CD4-positive, alpha-beta T cell treated with Interleukin-10 for 1 hour (primary cell): ENCODE measurements at places on chromosomes 7 and 10.
A peak's percentile ranks its signal among the peaks of the same experiment; 100 is the strongest.

DNA sequence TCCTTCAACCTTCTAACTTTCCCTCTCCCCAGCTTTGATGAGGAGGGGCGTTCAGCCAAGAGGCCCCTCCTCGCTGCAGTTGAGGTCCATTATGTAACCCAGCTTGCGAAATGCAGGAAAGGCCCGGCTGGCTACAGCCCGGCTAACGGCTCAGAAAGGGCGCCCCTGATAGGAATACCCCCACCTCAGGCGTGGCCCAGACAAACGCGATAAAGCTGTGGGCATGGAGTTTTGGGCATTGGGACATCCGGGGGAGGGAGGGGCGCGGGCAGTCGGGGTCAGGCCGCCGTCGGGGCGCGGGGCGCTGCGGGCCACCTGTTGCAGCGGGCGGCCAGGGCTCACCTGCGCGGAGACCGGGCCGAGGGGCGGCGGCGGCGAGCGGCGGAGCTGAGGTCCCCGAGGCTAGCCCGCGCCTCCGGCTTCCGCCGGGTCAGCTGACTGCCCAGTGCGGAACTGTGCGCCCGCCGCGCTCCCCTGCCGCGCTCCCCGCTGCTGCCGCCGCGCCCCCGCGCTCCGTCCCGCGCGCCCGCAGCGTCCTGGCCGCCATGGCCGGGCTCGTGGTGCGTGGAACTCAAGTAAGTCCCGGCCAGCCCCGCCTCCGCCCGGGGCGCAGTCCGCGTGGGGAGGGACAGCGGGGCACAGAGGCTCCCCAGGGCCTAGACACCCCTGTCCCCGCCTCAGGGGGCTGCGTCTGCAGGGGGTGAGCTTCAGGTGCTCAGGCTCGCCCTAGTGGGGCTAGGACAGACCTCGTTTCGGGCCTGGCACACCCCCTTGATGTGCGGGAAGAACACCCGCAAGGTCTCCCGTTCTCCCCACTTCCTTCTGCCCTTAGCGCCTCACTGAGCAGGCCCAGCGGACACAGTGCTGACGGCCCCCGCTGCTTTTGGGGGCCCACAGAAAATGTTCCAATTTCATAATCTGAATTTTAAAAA is at the start of gene LRMDA:
LRMDA (plus strand) TSS at position 445 of the 932 bp plus-strand sequence.
- DNase-seq = no peak

DNA sequence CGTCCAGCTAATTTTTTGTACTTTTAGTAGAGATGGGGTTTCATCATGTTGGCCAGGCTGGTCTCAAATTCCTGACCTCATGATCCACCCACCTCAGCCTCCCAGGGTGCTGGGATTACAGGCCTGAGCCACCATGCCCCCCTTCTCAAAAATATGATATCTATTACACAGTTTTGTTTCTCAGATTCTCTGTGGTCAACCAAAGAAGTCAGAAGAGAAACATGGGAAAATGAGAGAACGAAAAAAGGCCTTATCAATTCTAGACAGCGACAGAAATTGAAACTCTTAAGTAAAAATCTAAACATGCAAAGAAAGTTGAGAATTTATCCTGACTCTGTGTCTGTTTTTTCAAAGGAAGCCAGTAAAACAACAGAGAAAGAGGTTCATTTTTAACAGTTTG is 283.8 kb upstream of the PLXDC2 start:
- DNase-seq = no peak

DNA sequence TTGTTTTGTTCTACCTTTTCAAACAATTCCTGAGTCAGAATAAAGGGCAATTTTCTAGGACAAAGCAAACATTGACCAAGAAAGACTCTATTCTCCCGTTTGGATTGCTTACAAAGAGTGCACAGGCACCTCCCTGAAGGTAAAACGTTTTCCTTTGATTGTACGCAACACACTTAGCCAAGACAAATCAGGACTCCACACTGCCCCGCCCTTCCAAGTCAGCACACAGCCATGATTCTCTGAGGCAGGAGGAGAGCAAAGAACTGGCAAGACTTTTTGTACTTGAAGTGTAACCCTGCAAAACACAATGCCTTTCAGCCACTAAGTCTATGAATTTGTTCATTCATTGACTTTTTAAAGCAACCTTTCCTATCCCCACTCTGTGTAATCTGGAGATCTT is 85.0 kb upstream of the FAM180A start:
- DNase-seq = no peak

- DNase-seq = no peak
Measured at GRCh38 chr7:147496209-147496608, 1094.4 kb upstream of the C7orf33 start.

- DNase-seq = no peak
Measured at GRCh38 chr10:58919927-58920654, 256.4 kb upstream of the PHYHIPL start.

- no peak for DNase-seq
Measured at GRCh38 chr7:53602817-53603418, 567.5 kb downstream of the POM121L12 start.

GRCh38 chr7:155228894-155229293 is 68.8 kb upstream of the INSIG1 start:
- DNase-seq = no peak

DNA sequence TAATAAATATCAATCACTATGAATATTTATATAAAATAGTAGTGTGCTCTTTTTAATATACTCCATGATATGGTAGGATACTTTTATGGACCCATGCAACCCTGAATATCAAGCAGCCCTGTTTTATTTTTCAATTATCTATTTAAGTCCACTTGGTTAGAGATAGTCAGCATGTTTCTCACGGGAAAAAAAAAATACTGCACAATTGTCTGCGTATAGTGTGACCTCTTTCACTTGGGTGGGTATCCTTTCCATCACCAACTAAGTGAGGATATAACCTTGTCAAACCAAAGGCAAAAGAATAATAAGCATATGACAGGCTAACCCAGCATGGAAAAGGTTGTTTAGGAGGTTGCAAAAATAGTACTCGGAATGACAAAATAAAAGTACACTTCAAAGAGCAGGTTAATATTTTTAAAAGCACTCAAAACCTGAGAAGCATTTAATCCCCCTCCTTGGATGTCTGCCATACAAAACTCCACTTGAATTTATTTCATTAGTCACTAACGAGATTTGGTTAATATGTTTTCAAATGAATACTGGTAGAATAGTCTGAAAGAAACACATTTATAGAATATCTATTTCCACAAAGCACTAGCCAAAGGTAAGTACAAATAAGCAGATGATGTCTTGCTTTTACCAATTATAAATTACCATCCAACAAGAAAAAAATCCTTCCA is 76.5 kb downstream of the IMMP2L start:
- no peak for DNase-seq

GRCh38 chr7:91846436-91846835 is 34.1 kb downstream of the MTERF1 start:
- no peak for DNase-seq

GRCh38 chr10:44033008-44033407 is 351.9 kb downstream of the CXCL12 start:
- no peak for DNase-seq

DNA sequence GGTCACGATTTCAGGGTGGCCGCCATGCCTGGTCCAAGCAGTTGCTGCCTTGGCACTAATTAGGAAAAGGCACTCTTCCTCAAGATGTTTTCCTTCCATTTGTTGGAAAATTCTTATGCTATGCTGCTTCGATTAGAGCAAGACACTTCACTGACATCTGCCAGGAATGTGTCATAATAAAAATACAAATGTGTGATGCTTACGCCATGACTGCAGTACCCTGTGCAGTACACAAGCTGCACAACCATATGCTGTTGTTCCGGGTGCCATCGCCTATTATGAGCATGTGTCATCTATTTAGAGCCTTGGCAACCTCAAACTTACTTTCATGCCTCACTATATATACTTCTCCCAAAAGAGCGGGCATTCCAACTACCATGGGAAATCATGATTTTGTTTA is 14.9 kb upstream of the MPP7 start:
- DNase-seq = no peak

- peak; percentile 59 for DNase-seq
Measured at GRCh38 chr7:155190688-155191087, 107.0 kb upstream of the INSIG1 start.

- no peak for DNase-seq
Measured at GRCh38 chr7:115368998-115369397, 447.1 kb downstream of the MDFIC start.

- no peak for DNase-seq
Measured at GRCh38 chr10:80186364-80187012, 18.8 kb downstream of the ANXA11 start.

GRCh38 chr7:96322847-96323461 is 1.1 kb upstream of the SLC25A13 start:
- DNase-seq = no peak

GRCh38 chr10:103829838-103830465 is 25.4 kb downstream of the SH3PXD2A start:
- DNase-seq = no peak
